ENCODE measurements at places on chromosomes 1 and 21.

DNA sequence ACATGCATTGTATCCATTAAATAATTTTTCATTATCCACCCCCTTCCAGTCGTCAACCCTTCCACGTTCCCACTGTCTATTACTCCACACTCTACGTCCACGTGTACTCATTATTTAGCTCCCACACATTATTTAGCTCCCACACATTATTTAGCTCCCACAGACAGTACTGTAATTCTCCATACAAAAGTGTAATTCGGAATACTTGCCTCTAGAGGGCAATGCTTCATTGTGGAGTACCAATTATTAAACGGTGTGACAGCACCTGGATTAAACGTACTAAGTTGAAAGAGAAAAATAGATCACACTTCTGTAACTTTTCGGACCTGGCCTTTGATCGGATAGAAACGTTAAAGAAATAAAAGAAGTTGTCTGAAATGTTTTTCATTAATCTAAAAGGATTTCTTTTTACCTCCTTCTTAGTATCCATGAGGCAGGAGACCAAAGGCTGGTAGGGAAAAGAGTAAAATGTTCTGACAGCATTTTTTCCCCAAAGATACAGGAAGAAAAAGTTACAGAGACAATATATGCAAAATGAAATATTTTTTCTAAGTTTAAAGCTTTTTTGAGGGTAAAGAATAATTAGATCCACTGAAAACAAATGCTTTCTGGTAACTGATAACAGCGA is 99.2 kb downstream of the LHX8 start:
- peak; percentile 10 for DNase-seq

GRCh38 chr1:159468321-159468720 is 28.8 kb downstream of the OR10J1 start:
- no peak for DNase-seq

DNA sequence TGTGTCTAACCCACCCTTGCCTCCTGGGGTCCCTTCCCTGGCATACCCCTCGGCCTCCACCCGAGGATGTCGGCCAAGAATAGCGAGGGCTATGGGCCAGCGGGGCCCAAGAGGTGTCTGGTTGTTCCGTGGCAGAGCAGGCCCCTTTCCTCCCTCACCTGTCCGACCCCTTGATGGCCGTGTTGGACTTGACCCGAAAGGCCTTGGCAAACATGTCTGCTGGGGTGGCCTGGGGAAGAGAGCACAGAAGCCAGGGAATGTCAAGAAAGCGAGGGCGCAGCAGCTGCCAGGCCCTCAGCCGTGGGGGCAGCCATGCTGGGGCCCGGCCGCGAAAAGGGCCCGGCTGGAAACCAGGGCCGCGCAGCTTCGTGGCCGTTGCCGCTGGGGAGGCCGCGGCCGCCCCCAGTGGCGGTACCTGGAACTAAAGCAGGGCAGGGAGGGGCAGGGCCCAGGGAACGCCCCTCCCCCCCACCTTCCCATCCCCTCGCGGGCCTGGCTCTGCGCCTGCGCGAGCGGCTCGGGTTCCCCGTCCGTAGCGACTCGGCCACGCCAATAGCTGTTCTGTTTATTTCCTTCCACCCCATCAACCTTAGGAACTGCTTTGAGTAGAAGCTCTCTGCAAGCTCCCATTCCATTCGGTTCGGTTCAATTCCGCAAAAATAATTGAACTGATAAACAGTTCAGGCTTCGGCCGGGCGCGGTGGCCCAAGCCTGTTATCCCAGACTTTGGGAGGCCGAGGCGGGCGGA is at the start of gene EIF2D:
Gene EIF2D, minus strand, starts transcription at position 337 of the 748 bp plus-strand sequence. Its CDS starts 123 bp downstream, at position 214.
- peak; percentile 100 for DNase-seq

- no peak for DNase-seq
Observed at GRCh38 chr1:81729239-81729638, 71.5 kb upstream of the ADGRL2 start.

DNA sequence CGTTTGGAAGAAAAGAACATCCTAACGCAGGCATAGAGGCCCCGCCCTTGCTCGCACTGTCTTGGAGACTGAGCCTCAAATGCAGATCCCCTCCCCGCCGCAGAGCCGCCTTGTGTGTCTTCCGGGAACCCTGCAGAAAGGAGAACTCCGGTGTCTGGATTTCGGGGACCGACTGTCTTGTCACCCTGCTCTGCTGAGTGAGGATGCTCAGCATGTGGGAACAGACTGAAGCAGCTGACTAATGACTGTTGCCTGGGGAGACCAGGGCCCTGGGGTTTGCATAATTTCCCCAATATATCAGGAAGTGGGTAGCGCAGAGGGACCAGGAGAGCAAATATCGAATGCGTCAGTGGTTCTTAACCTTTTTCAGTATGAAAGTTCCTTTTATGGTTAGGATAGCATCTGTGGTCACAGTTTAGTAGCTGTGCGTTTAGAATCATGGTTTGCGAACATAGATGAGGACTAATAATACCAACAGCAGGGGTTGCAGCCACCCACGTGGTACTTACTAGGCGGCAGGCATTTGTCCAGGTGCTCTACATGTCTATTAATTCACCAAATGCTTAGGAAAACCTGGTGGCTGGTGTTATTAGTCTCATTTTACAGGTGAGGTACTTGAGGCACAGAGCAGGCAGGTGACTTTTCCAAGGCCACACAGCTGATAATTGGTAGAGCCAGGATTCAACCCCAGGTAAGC is 14.3 kb downstream of the GPR137B start:
- DNase-seq = peak; percentile 88

DNA sequence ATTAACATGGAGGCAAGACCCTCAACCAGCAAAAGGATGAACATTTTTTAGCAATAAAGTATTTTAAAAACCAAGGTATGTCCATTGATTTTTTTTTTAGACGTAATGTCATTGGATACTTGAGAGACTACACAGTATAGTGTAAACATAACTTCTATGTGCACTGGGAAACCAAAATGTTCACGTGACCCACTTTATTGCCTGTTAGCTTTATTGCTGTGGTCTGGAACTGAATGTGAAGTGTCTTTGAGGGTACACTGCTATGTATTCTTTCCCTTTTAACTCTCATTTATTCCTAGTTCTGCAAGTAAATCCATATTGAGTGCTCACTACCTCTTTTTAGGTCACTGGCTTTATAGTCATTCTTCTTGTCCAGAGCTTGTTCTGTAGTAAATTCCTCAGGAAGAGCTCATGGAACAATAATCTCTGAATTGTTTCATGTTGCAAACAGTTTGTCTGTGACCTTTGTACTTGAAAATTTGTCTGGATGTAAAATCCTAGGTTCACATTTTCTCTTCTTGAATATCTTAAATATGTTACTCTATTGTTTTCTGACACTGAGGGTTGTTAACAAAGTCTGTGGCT is 20.6 kb downstream of the ABCD3 start:
- no peak for DNase-seq

DNA sequence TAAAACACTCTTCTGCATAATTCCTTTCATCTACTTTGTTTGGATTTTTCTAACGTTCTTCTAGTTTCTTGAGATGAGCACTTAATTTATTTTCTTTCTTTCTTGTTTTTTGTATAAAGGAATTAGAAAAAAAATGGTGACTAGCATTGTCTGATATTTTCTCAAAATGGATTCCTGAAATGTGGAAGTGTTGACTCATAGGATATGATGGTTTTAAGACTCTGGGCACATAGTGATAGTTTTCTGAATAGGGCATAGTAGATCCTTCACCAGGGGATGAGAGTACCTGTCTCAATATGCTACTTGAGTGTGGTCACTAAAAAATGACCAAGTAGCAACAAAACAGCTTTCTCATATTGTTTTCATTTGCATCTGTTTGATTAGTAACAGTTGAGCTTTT is 100.9 kb downstream of the PEX14 start:
- DNase-seq = no peak

DNA sequence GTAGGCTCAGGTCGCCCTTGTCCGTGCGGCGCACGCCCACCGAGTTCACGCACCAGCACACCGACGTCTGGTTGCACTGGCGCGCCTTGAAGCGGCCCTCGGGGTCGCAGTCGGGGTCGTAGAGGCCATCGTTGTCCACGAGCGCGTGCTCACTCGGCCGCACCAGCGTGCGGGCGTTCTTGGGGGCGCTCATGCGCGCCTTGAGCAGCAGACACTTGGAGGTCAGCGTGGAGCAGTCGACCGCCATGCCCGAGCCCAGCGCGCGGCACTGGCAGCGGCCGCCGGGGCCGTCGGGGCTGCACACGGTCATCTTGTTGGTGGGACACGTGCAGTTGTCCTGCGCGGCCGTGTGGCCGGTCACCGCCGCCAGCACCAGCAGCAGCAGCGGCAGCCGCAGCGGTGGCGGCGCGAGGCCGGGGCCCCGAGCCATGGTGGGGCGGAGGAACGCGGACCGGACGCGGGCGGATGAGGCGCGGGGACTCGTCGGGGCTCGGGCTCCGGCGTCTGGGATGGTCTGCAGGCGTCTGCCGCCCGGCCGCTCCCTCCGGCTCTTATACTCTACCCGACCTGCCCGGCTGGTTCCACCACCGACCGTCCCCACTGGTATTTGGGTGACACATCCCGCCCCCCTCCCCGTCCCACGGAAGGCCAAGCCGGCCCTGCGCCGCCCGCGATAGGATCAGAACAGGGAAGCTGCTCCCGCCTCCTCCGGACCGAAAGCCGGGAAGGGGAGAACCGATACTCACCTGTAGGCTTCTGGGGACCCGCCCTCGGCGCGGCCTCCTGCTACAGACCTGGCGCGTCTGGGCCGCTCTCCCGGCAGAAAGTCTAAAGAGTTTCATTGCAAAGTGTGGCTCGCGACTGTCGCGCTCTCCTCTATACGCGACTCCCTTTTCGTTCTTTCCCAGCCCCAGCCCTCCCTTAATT is at the start of gene TACSTD2:
Gene TACSTD2, minus strand, starts transcription at position 526 of the 927 bp plus-strand sequence. Its CDS starts 96 bp downstream, at position 430.
- DNase-seq = no peak

DNA sequence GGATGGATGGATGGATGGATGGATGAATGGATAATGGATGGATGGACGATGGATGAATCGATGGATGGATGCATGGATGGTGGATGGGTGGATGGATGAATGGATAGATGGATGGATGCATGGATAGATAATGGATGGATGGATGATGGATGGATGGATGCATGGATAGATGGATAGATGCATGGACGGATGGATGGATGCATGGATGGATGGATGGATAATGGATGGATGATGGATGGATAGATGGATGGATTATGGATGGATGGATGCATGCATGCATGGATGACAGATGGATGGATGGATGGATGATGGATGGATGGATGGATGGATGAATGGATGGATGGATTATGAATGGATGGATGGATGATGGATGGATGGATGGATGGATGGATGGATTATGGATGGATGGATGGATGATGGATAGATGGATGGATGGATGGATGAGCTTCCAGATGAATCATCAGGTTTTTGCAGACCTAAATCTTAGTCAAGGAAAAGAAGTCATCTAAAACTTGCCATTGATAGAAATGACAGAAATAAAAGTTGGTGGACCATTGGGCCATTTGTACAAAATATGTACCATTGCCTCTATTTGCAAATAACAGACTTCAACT is 175.4 kb upstream of the KLHDC7A start:
- no peak for DNase-seq

- no peak for DNase-seq
Observed at GRCh38 chr1:43058545-43059360, 100.1 kb upstream of the SLC2A1 start.

GRCh38 chr1:26017606-26018005 is 4.0 kb upstream of the EXTL1 start:
- DNase-seq = no peak

- no peak for DNase-seq
Observed at GRCh38 chr1:116424438-116424837, 51.4 kb downstream of the ATP1A1 start.

GRCh38 chr1:33219886-33220661 is 36.2 kb upstream of the ZNF362 start:
- no peak for DNase-seq

- no peak for DNase-seq
Observed at GRCh38 chr1:51945591-51945990, 44.9 kb downstream of the RAB3B start.

DNA sequence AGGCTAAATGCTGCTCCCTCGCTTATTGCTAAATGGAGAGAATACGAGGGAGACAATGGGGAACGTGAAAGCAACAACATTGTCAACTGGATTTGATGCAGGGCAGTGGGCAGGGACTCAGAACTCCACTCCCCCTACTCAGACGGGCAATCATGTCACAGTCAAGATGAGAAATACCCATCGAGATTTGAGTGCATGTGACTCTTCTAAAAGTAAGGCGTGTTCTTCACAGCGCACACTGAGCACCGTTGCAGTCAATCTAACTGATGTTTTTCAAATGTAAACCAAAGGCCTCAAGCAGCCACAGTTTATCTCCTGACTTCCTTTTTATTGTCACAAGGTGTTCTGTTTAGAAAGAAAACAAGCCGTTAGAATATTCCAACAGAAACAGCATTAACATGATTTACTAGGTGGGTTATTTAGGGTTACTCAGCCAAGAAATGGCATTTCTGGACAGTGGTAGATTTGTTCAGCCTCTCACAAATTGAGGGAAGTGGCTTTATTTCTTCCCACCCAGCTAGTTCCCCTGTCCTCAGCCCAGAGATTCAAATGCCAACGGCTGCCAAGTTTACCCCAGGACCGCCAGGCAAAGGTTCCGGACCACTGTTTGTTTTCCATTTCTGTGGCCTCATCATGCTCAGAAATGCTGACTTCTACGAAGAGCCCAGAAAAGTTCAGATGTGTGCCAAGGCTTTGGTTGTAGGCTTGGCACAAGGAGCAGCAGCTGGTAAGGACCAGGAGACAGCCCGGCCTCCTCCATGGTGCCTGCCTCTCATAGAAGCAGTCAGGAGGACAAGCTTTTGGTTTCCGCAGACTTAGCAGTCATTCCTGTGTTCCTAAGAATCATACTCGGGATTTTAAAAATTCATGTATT is 171.4 kb downstream of the KIF26B start:
- no peak for DNase-seq

- peak; percentile 36 for DNase-seq
Observed at GRCh38 chr1:174157157-174157806, 2.0 kb upstream of the RABGAP1L start.

DNA sequence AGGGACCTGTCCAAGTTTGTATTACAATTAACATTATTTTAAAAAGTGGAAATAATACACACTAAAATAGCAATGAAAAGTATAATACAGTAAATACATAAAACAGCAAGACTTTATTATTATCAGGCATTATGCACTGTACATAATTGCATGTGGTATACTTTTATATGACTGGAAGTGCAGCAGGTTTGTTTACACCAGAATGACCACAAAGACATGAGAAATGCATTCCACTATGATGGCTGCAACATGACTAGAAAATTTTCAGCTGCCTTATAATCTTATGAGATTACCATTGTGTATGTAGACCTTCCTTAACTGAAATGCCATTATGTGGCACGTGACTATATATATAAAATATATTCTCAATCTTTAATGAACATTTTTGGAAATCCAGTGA is 1699.6 kb downstream of the KCNT2 start:
- no peak for DNase-seq

GRCh38 chr21:38267991-38268863 is 11.4 kb downstream of the KCNJ15 start:
- DNase-seq = no peak

All from germinal center (tissue), 1 donor.